ENCODE measurements at places on chromosomes 5 and 9.

GRCh38 chr5:10317825-10318682, 10.4 kb upstream of the CMBL start:
- DNase-seq, result no peak

- no peak for DNase-seq
Observed at GRCh38 chr5:127967323-127967982, 116.1 kb upstream of the SLC12A2 start.

DNA sequence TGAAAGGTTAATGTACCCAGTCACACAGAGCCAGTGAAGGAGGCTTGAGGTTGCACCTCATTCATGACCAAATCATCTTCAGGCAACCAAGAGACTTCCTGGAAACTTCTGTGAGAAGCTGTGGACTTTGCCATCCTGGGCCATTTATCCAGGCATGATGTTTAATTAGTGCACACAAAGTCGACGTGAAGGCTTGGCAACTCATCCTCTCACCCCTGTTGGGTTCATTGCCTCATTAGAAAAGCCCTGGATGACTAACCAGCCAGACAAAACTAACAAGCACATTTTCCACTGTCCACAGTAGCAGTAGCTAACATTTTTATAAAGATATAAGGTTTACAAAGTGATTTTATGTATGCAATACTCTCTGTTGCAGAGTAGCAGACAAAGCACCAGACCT, 65.7 kb upstream of the ZNF462 start:
- no peak for DNase-seq

DNA sequence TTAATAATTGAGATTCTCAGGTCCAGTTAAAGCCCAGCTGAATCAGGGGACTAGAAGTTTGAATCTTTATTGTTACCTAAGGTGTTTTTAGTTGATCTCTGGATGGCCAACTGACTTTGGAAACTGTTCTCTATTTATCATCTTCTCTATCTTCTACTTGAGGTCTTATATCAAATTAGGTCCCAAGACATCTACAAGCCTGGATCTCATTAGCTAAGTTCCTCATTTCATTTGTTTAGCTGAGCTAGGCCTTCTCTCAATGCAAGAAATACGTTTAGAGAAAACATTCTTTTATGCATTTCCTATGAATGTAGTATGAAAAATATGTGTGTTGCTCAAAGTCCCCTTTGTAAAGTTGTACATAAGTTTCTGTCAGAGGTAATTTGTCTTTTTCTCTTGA, 196.6 kb downstream of the PTTG1 start:
- DNase-seq, result no peak

GRCh38 chr5:147162740-147163139, 72.1 kb upstream of the STK32A start:
- no peak for DNase-seq

DNA sequence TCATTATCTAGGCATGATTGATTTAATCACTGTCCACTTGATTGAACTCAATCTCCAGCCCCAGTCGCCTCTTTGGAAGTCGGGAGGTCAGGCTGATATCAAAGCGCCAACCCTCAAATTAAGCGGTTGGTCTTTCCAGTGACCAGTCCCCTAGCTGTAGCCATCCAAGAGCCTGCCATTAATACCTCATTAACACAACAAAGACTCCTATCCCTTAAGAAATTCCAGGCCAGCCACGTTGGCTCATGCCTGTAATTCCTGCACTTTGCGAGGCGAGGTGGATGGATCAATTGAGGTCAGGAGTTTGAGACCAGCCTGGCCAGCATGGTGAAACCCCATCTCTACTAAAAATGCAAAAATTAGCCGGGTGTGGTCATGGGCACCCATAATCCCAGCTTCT, 27.4 kb upstream of the GCNT1 start:
- no peak for DNase-seq

DNA sequence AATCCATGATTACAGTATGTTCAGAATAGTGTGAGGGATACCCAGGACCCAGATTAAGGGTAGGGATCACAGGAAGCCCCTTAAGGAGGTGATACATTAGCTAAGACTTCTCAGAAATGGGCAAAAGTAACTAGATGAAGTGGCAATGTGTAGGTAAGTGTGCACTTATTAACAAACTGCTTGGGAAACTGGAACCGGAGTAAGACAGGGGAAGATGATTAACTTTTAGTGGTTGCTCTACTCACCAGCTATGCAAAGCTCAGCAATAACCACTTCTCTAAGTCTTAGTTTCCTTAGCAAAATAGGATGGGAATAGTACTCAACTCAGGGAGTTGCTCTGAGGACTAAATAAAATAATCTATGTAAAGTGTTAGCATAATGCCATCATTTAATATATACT, 182.2 kb downstream of the MCTP1 start:
- DNase-seq, result no peak
